Osteoblast (primary cell): ENCODE measurements at places on chromosomes 12 and 14. TPM values are rescaled to one million over a fixed set of nuclear protein-coding genes. Genes with fewer than 3 reads are reported as not detected.

The SERPINA9 gene
- under 0.01 and 0.29 TPM in 2 replicates for total RNA-seq

The DHRS2 gene
- under 0.01 and 0.29 TPM in 2 replicates for total RNA-seq

The C12orf43 gene
- 11.8 and 15.2 TPM in 2 replicates for total RNA-seq

The OVCH1 gene
- under 0.01 and 0.29 TPM in 2 replicates for total RNA-seq

The KHNYN gene
- 58.6 and 62.5 TPM in 2 replicates for total RNA-seq

The GALNT9 gene
- 0.36 and 1.2 TPM in 2 replicates for total RNA-seq

The NRIP2 gene
- 0.59 TPM in 1 of 2 replicates, not detected in the other for total RNA-seq

The ACIN1 gene
- total RNA-seq: 90.5 and 103 TPM in 2 replicates

DNA sequence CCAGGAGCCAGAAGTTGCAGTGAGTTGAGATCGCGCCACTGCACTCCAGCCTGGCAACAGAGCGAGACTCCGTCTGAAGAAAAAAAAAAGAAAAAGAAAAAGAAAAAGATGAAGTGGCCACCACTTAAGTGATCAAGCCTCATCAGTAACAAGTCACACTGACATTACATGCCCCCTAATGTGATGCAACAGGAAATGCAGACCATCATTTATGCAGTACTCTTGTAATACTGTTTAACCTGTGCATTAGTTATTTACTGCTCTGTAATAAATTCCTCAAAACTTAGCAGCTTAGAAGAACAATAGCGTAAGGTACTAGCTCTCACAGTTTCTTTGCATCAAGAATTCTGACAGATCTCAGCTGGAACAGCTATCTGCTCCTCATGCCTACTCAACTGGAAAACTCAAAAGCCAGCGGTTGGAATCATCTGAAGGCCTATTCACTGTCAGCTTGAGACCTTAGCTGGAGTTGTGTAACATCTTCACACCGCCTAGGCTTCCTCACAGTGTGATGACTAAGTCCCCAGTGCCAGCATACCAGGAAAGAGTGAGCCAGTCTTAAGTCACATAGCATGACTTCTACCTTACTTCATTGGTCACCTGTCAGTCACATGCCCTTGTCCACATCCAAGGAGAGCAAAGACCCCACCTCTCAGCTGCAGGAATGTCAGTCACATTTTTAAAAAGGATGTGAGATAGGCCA is 31.5 kb downstream of the EPS8 start:
- peak; percentile 48 for DNase-seq

GRCh38 chr12:77685112-77685511 is 145.6 kb upstream of the NAV3 start:
- DNase-seq: peak; percentile 68

DNA sequence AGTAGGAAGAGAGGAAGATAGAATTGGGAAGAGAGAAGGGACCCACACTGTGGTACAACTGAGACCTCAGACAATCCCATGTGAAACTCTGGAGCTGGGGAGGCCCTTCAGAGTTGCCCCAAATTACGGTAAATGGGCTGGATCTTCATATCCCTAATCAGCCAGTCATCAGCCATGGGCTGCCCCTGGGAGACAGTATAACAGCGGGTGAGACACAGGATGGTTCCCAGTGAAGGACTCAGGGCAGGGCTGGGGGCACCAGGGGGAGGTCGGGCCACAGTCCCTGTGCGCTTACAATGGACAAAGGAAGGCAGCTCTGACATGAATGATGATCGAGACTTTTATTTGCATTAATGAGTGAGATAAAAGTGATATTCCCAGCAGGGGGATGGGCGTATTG is 74.2 kb upstream of the BDKRB2 start:
- DNase-seq: no peak

DNA sequence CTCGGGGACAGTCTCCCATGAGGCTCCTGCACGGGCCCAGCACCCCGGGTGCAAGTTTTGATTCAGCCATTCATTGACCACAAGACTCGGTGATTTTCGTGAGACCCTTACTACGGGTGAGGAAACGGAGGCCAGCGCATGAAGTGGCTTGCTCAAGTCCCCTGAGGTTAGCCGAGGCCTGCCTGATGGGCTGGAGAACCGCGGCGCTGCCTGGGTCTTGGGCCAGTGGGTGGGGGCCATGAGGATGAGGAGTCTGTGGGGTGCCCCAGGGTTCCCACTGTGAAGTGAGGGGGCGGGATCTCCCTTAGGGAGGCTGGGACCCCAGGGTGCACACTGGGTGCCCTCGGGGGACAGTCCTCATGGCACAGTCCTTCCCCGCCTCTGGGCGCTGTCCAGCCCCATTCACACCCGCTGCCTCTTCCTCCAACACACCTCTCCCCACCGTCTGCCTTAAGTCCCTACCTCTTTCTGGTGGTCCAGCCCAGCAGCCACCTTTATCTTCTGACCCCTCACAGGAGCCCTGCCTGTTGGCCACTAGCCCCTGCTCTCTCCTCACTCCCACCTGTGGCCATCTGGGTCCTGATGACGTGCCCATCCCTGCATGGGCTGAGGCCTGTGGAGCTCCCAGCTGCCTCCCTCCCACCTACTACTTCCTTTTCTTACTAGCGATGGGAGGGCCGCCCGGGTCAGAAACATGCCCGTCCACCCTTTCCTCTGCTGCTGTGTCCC is 16.3 kb downstream of the BEGAIN start:
- DNase-seq: no peak

DNA sequence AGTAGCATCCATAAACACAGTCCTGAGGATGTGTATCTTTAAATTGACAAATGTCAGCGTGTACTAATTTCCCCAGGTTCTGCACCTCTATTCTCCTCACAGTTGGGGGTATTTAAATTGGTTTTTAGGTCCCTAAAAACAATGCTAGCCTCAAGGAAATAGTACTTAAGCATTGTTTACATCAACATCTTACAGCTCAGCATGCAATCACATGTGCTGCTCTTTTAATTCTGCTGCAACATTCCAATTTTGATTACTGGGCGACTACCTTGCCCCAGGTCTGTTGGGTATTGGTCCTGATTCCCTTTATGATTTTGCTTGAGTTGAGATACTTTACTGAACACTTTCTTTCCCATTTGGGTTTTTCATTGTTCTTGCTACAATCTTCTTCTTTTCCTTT is 616.6 kb downstream of the CCER1 start:
- no peak for DNase-seq

GRCh38 chr12:29944269-29945000 is 160.7 kb upstream of the TMTC1 start:
- DNase-seq: no peak

- no peak for DNase-seq
Observed at GRCh38 chr12:65962921-65963861, 138.9 kb downstream of the HMGA2 start.

GRCh38 chr12:5343711-5344110 is 88.2 kb upstream of the NTF3 start:
- no peak for DNase-seq

- peak; percentile 68 for DNase-seq
Observed at GRCh38 chr14:77241955-77242354, 29.1 kb downstream of the NGB start.

DNA sequence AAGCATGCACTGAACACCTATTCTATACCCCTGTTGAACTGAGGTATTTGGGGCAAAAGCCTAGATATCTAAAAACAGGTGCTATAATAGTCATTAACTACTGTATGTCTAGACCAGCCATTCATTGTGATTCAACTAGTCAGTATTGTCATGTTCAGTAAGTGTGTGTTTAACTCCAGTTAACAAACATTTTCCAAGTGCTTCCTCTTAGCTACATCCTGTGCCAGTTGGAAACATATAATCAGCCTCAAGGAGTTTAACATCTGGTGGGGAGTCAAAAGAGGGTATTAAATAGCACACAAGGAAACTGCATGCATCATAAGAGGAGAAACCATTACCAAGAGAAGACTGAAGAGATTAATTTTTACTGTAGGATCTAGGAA is 20.4 kb downstream of the TMTC1 start:
- no peak for DNase-seq

DNA sequence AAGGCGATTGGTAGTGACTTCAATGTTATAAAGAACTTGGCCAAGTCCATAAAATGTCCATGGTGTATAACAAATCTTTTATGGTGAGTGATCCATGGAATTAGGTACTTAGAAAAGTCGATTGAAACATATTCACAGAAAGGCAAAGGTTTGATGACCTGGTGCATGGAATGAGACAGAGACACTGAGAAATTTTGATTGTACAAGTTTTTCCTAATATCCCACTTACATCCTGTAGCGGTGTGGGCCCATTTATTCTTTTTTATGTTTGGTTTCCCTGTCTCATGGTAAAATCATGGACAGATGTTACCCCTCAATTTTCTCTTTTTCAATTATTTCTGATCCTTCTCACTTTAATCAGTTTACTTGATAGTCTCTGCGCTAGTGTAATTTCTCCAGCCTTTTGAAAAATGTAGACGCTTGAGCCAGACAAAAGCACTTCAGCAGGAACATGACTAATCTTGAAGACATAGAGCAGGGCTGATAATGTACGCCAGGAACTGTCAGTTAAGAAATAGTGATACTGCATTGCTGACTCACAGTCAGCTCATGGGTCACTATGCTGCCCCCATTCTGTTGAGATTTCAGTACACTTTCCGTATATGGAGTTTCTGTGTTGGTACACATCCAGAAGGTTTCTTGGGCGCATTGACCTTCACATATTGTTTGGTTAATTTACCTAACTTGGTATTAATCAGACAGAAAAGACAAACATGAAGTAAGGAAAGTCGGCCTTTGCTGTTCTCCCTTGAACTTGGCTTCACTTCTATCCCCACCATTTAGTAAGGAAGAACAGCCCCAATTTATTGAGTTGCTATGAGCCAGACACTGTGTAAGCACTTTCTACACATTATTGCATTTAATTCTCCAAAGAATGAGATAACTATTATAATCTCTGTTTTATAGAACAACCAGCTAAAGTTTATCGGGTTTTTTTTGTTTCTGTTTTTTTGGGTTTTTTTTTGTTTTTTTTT is 841.7 kb downstream of the DIO2 start:
- peak; percentile 55 for DNase-seq

GRCh38 chr14:90599748-90600507 is 203.1 kb downstream of the CALM1 start:
- DNase-seq: no peak

- no peak for DNase-seq
Observed at GRCh38 chr12:101759396-101760047, 20.3 kb upstream of the SYCP3 start.
